ENCODE measurements at places on chromosomes 1 and 21.

GRCh38 chr21:29168891-29169315 is 38.5 kb downstream of the MAP3K7CL start:
- no peak for DNase-seq

DNA sequence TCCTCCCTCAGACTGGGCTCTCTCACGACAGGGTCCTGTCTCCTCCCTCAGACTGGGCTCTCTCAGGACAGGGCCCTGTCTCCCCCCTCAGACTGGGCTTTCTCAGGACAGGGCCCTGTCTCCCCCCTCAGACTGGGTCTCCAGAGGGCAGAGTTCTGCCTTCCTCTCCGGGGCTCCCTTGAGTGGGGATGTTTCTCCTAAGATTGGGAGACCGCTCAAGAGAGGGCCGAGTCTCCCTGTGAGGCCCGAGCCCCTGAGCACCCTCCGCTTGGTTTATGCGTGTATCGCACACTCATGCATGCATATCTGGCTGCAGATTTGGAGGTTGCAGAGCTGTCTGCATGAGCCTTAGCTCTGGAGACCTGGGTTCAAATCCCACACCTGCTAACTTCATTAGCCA is 39.3 kb upstream of the CSF3R start:
- DNase-seq, result no peak

DNA sequence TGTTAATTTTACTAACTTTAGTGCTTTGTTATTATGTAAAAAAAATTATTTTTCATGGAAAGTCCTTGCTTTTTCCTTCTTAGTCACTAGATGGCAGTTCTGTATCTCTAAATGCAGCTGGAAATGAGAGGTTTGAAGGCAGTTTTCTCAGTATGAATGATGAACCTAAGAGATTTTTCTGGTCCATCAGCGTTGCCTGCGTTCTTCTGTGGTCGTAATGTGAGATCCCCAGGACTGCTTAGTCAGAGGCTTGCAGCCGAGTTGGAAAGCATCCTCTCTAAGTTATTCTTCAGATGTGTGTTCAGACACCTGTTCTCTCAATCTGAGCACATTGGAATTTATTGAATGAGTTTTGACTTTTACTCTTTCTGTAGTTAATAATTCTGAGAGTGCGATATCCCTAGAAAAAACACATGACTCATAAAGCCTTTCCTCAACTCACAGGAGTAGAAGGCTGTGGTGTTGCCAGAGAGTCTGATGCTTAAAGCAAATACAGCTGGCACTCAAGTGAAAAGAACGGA is 99.3 kb downstream of the FMN2 start:
- DNase-seq, result no peak

DNA sequence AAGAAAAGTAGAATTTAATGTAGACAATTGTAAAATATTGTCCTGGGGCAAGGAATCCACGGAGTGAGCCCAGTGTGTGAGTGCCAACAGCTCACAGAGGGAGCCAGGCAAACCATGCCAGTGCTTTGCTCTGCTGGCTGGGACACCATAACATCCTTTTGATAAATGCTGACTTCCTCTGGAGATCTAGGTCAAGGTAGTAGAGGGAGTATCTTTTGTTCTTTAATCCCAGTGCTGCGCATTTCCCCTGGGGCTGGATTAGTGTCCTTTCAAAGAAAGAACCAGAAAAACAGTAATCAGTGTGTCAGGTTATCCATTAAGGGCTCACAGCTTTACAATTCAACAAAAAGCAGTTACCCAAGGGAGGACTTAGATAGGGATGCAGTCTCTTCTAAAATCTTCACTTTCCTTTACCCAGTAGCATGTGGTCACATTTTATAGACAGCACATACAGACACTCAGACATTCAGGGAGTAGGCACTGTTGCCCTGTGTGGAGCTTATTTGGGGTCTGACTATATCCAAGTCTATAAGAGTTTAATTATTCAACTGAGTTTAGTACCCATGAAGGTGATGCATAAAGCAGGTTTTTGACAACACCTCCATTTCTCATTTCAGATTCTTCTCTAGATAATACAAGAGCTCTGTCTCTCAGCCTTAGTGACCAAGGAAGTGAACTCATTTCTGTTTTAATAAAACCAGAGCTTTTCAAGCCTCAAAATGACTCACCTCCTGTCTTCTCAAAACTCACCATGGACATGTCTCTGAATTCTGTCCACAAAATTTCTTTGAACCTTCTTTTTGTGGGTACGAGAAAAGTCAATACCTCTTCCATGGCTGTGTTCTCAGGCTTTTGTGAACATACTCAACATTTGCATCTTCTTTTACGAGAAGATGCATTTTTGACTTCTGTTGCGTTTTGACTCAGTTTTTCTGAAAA is 215.3 kb downstream of the BRINP2 start:
- no peak for DNase-seq

DNA sequence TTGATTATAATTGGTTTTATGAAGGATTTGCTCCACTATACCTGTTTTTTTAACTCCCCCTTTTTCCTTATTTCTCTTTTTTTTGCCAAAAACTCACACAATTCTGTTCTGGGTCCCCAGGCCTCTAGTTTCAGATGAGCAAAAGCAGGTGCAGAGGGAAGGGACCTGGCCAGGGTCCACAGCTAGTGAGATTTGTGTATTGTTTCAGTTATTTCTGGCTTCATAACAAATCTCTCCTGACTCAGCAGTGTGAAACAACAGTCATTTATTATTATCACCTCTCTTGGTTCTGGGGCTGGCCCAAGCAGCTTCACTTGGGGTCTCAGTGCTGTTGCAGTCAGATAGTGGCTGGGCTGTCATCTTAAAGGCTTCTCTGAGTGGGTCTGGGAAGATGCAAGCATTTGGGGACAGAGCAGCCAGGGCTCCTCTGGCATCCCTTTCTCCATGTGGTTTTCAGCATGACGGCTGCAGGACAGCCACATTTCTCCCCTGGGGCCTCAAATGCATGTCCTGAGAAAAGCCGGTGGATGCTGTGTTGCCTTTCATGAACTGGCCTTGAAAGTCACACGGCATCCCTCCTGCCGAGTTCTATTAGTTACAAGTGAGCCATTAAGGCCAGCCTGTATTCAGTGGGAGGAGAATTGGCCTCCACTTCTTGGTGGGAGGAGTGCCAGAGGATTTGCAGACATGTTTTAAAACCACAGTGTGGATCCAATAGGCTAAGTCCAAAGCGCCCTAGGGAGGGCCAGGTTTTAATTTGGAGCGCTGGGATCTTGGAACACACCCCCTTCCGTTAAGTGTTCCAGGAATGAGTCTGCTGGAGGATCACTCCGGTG is 137.1 kb downstream of the CAMTA1 start:
- DNase-seq, result no peak

GRCh38 chr1:90510143-90510542 is 207.0 kb downstream of the BARHL2 start:
- no peak for DNase-seq

- peak; percentile 42 for DNase-seq
Measured at GRCh38 chr1:64539781-64540218, 69.9 kb downstream of the CACHD1 start.

DNA sequence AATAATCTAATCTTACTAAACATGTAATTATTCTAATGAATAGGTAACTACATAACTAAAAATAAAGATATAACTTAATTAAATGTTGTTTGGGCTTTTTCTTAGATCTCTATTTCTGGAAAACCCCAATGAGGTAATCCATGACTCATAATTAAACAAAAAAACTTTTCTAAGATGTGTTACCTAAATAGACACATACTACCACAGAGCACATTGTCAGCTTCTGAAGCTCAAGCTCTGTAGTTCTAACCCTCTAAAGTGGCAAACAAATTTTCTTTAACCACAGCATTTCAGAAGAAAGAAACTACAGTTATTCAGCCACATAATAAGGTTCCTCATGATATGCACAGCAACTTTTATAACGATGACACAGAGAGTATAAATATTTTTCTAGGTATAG is 4.2 kb downstream of the OR6K3 start:
- no peak for DNase-seq

DNA sequence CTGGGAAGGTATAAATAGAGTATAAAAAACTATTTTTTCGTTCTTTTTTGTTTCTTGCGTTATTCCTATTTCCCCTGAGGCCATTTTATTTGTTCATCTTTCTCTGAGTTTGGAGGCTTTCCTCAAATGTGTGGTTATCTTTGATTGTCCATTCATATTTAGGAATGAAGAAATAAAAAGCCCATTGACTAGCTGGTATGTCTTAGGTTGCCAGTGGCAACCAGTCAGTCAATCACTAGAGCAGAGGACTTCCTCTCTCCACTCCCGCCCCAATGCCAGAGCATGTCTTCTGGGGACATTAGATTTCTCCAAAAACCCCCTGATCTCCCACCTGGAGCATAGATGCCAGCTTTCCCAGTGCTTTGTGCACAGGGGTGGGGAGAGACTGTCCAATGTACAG is 20.7 kb upstream of the FOXE3 start:
- DNase-seq, result no peak

GRCh38 chr1:172753964-172754363 is 95.1 kb downstream of the FASLG start:
- no peak for DNase-seq

- DNase-seq, result no peak
Measured at GRCh38 chr1:89866568-89866967, 45.7 kb downstream of the LRRC8D start.

GRCh38 chr1:2473198-2473597 is 2.9 kb upstream of the PLCH2 start:
- no peak for DNase-seq

- DNase-seq, result no peak
Measured at GRCh38 chr1:58392083-58392482, 154.4 kb downstream of the OMA1 start.

DNA sequence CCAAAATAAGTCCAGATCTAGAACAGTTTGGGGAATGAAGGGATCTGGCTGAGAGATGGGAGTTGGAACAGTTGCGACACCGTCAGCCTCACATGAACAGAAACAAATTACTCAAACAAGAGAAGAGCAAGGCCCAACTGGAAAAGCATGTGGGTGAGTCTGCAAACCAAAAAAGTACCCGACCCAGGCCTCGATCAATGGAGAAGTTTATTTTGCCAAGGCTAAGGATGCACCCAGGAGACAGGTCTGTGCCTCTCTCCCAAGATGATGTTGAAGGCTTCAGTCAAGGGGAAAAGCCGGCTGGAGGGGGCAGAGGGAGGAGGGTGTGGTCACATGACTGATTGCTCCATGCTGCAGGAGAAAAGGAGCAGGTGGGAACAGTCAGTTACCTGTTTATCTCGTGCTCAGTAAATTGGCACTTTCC is 42.3 kb downstream of the KRTAP10-1 start:
- DNase-seq, result no peak

- DNase-seq, result no peak
Measured at GRCh38 chr1:209988706-209989105, 50.7 kb downstream of the SYT14 start.

DNA sequence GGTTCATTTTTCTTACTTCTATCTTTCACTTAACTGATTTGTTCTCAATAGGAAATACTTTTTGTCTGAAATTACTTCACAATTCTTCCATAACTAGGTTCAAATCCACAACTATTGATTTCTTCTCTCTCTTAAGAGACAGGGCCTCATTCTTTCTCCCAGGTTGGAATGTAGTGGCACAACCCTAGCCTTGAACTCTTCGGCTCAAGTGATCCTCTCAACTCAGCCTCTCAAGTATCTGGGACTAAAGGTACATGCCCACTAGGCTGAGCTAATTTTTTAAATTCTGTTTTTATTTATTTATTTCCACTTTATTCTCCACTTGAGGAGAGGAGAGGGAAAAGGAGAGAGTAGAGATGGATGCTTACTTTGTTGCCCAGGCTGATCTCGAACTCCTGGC is 370.4 kb upstream of the PLXNA2 start:
- DNase-seq, result no peak

DNA sequence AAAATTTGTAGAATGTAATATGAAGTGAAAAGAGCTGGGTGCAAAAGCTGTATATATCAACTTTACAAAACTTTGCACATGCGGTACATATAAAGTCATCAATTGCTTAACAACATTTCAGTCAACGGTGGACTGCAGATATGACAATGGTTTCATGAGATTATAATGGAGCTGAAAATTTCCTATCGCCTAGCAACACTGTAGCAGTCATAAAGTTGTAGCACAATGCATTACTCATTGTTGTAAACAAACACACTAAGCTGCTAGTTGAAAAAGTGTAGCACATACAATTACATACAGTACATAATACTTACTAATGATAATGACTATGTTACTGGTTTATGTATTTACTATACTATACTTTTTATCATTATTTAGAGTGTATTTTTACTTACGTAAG is 64.0 kb downstream of the RGS7 start:
- DNase-seq, result no peak

- DNase-seq, result no peak
Measured at GRCh38 chr1:213070406-213070805, 19.4 kb downstream of the RPS6KC1 start.

DNA sequence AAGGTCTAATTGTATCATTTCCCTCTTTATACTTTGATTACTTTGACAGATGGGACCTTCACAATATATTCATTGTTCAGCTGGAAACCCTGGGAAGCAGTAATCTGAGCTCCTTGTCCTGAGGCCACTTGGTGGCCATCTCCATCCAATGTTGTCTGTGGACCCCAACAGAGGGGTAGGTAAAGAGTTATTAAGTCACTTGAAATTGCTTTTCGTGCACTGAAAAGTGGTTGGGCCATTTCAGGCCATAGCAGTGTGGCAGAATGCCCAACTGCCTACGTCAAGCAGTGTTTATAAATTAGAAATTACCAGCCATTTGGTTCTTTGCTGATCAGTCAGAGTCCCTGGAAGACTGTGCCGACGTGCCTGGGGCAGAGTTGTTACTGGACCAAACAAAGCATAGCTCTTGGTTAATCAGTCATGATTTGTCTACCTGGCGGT is 308.3 kb upstream of the USP25 start:
- no peak for DNase-seq

DNA sequence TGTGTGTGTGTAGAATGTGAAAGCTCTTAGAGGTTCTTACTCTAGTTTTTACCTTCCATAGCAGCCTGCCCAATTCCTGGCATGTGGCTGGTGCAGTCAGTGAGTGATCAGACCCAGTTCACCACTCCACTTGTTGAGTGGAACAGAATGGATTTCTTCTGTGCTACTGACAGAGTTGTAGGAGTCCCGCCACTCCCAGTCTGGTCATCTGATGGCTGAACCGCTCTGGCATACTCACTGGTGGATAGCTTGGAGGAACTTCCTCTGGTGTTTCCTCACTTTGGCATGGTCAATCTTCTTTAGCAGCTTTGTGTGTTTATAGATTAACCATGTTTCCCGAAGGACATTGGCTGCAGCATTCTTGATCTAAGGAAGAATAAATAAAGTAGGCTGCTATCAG is 106.7 kb upstream of the ADAR start:
- DNase-seq, result no peak

DNA sequence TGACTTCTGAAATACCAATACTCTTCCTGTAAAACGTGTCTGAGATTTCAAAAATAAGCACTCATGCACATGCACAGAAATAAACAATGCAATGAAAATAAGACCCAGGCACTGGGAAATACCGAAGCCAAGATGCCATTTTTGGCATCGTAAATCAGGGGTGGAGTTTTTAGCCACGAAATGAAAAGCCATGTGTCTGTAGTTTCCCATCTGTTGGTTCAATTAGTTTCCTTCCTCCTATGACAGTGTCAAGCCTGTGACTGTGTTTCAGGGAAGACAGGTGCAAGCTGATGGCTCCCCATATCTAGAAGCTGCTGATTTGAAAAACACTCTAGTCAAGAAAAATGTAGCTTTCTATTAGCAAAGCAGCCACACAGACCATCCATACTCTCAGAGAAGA is 480.4 kb upstream of the CAMK1G start:
- DNase-seq, result no peak

All from CD4-positive, alpha-beta T cell treated with Interleukin-6 for 4 hours (primary cell).